Stimulated activated CD8-positive, alpha-beta memory T cell treated with anti-CD3 and anti-CD28 coated beads, Interleukin-4, amount 100 ng/mL, for 24 hours (primary cell): ENCODE measurements at places on chromosomes 7 and 10.

DNA sequence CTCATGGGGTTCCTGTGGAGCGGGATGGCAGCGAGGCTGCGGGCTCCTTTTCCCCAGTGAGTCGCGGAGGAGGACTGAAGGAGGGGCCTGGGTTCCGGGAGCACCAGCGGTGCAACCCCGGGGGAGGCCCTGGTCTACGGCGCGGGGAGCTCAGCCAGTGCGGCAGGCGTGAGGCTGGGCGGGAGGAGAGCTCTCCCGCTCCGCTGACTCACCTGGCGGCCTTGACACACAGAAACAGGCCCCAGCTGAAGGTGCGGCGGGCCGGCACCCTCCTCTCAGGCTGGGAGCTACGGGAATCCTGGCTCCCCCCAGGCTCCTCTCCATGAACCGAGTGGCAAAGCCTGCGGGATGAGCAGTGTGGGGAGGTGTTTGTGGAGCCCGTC lies 6.8 kb upstream of the NOM1 start:
- DNase-seq, result no peak

GRCh38 chr7:33873981-33874750 lies 31.2 kb upstream of the BMPER start:
- no peak for DNase-seq

DNA sequence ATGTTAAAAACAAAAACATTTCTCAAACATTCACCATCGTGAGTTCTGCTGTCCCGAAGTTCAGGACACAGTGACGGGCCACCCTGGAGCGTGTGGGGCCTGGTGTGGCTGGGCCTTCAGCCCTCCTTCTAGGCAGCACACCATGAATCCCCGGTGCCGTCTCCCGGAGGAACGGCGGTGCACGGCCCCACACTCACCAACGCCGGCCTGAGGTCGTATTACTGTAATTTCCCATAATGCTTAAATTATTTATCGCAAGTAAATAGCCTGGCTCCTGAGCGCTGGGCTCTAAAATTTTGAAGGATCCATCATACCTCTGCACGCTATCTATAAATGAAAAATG lies 1.4 kb downstream of the STK32C start:
- no peak for DNase-seq

DNA sequence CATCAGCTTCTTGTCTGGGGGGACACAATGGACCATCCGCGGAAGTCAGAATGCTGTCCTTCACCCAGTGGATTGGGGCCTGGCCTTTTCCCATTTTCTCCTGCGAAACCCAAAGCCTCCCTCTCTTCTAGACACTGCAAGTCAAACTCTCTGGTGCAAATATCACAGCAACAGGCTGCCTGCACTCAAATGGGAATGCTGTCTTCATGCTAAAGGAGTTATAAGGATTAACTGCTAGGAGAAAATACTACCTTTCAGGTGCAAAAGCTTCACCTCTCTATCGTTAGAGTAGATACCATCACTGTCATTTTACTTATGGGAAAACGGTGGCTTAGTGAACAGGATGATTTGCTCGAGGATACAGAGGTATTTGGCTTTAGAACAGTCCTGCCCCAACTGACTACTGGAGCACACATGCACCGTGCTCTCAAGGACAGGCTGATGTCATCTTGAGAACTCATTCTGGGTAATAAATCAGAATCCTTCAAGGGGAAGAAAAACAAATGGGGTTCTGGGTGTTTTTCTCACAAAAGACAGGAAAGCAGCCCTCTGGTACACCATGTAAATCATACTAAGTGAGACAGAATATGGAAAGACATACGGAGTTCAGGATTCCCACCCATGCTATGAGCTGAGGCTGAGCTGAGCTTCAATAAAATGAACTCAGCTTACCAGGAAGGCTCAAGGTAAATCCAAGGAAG lies 100.9 kb downstream of the SAMD9 start:
- no peak for DNase-seq

GRCh38 chr10:13831711-13832141 lies 245.0 kb downstream of the PRPF18 start:
- DNase-seq, result no peak

DNA sequence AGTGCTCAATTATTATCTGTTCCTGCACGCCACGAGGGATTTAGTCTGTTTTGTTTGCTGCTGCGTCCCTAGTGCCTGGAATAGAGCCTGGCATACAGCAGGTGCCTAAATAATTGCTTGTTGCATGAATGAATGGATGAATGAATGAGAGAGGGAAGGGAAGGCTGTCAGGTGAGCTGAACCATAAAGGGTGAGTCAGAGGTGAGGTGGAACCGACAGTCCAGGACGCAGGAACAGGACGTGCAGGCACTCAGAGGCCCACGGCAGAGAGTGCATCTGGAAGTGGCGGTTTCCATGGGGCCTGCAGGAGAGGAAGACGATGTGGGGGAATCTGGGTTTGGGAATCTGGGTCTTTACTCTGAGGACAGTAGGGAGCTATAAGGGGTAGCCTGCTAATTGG lies 17.7 kb upstream of the PPIF start:
- DNase-seq, result no peak

GRCh38 chr10:3141351-3142005 lies 31.1 kb downstream of the PITRM1 start:
- no peak for DNase-seq

- DNase-seq, result no peak
Observed at GRCh38 chr7:28575241-28575643, 162.9 kb downstream of the CREB5 start.

GRCh38 chr10:132964231-132964630 lies 21.9 kb upstream of the CFAP46 start:
- no peak for DNase-seq

GRCh38 chr7:1296356-1296981 lies 63.8 kb downstream of the UNCX start:
- DNase-seq, result no peak

DNA sequence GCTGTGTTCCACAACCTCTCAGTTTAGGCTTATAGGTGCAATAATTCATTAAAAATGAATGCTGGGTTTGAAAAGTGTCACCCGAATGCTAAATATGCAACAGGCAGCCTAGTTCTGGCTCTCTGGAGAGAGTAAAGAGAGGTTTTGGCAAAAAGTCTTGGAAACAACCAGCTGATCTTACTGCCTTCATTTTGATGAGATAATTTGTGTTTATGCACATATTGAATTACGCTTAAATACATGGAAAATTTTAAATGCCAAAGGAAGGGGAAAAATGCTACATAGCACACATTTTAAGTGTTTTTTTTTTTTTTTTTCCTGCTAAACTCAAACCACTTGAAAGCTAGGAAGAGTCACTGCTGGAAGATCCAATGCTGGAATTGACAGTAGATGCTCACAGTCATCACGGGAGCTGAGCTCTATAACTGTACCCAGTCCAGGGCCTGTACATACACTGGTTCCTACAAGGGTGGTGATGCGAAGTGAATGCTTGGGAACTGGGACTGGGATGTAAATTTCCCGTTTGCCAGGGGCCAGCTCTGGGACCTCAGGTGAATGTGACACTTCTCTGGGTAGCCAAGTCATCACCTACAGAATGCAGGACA lies 151.5 kb downstream of the PFKFB3 start:
- DNase-seq, result no peak

DNA sequence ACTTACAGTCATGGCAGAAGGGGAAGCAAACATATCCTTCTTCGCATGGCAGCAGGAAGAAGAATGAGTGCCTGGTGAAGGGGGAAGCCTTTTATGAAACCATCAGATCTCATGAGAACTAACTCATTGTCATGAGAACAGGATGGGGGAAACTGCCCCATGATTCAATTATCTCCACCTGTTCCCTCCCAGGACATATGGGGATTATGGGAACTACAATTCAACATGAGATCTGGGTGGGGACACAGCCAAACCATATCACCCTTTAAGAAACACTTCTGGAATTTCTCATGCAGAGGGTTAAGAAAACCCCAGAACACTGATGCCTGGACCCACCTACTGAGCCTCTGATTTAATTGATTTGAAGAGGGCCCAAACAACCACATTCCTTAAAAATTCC lies 63.3 kb upstream of the DNAJB12 start:
- no peak for DNase-seq

GRCh38 chr10:34699904-34700517 lies 115.1 kb downstream of the PARD3 start:
- DNase-seq, result no peak

DNA sequence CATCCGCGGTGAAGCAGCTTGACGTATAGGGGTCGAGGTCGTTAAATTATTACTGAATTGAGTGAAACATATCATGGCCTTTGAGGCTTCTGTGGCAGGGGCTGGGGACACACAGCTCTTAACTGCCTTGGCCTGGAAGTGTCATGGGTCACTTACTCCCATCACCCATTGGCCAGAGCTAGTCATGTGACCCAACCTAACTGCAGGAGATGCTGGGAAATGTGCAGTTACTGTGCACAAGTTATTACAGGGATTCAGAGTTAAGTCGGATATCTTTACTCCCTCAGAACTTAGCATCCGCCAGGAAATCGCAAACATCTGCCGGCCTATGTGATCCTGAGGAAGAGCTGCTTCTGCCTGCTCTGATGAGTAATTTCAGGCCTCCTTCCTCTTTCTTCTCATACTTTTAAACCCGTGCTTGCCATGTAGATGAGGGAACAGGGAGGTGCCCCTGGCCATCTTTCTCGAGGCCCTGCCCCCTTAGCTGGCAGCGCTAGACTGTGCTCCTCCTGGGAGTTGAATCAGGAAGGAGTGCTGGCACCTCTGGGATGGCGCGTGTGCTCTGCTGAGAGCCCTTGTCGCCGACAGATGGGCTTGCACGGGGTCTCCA lies 203.6 kb downstream of the TCF7L2 start:
- DNase-seq, result no peak

- DNase-seq, result no peak
Observed at GRCh38 chr7:85627791-85628586, 441.1 kb upstream of the SEMA3D start.

DNA sequence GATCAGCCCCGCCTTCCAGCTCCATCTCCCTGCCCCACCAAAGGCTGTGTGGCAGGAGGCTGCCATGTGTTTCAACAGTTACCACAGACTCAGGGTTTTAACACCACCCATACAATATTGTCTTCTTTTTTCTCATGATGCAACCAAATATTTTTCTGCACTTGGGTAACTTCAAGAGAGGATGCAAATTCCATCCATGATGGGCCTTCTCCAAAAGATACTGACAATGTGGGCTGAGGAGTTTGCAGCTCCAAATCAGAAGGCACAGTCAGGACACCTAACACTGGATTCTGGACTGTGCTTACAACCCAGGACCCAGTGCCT lies 347.9 kb downstream of the GRID1 start:
- DNase-seq, result no peak

GRCh38 chr7:35894721-35895120 lies 93.9 kb downstream of the SEPTIN7 start:
- no peak for DNase-seq

DNA sequence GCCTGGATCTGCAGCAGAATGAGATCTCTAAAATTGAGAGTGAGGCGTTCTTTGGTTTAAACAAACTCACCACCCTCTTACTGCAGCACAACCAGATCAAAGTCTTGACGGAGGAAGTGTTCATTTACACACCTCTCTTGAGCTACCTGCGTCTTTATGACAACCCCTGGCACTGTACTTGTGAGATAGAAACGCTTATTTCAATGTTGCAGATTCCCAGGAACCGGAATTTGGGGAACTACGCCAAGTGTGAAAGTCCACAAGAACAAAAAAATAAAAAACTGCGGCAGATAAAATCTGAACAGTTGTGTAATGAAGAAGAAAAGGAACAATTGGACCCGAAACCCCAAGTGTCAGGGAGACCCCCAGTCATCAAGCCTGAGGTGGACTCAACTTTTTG lies 21.4 kb downstream of the LRRC17 start:
- DNase-seq, result no peak

DNA sequence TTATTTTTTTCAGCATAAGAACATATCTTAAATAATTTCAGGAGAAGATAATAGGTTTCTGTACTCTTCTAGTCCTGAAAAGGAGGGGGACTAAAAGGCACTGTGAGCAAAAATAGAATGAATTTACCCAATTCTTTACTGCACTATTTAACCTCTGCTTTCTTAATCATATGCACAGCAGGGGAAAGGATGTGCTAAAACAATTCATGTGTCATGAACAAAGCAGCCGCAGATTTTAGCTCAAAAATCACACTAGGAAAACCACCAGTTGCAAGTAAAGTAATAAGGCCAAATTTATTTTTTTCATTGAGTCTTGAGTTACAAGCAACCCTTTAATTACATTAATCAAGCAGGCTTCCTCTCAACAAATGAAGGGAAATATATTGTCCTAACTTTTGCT lies 80.1 kb downstream of the CABCOCO1 start:
- no peak for DNase-seq

DNA sequence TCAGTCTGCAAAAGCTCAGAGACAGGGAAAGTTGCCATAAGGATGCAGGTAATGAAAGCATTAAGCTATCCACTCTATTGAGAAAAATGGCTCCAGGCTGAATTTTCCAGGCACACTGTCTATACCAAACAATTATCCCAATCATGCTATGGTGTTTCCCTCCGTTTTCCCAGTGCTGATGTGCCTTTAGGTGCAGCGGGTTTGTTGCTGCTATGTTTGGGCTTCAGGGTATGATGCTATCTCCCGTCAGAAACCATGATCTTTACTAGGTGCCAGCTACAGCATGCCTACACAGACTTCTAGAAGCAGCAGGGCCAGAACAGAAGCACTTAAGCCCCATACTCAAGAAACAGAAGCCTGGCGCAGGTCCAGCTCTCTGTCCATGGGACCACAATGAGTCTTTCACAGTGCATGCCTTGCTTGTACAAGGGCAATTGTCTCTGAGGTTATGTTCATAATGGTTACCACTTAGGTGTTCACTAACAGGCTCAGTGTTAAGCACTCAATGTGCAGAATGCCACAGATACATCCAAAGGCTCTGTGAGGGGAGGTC lies 19.4 kb downstream of the STEAP1B start:
- DNase-seq, result no peak

DNA sequence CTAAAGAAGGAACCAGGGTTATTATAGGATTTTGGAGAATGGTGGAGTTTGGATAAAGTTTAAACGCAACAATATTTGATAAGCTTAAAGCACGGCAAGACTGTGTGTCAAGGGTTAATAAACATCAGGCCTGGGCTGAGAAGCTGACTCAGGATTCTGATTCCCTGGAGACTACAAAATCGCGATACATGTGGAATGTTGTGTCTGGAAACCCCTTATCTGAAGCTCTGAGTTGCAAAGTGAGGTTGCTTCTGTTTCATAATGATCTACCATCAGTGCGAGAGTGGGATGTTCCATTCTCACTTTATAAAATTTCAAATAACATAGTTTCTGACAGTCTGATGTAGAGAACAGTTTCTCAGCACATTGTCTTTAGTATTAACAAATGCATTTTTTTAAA lies 7.8 kb downstream of the C1GALT1 start:
- no peak for DNase-seq

GRCh38 chr7:8719102-8719501 lies 285.7 kb downstream of the NXPH1 start:
- no peak for DNase-seq

GRCh38 chr10:33009244-33010131 lies 51.5 kb upstream of the ITGB1 start:
- no peak for DNase-seq

- no peak for DNase-seq
Observed at GRCh38 chr7:31852462-31852861, 165.4 kb downstream of the PPP1R17 start.

- no peak for DNase-seq
Observed at GRCh38 chr7:33970536-33970935, 65.2 kb downstream of the BMPER start.
